ENCODE measurements at places on chromosomes 2 and 18.

DNA sequence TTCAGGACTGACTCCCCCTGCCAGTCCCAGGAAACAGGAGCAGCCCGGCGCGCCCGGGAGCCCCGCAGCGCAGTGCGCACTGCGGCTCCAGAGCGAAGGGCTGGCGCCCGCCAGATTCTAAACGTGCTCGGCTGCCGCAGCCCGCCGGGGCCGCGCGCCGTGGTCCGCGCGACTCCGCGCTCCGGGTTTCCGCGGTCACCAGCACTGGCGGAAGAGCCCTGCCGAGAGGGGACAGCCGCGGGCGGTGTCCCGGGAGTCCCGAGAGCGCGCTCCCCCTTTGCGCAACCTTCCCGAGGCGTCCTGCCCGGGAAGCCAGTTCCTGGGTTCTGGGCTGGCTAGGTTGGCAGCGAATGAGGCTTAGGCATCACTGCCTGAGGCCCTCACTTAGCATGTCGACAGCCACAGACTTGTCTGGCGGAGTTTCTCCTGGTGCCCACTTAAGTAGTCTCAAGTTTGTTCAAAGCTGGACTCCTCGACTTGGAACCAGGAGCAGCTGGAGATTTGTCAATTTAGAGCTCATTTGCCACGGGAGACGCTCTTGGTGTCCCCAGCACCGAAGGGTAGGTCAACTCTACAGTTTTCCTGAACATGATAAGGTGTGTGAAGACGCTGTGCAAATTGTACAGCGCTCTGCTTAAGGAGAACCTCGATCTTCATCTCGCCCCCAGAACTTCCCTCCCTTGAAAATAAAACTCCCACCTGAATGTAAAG, 1.5 kb upstream of the VSNL1 start:
- no peak for DNase-seq

GRCh38 chr2:190216829-190217228, 102.8 kb downstream of the HIBCH start:
- no peak for DNase-seq

GRCh38 chr2:239462191-239462515, 61.3 kb upstream of the HDAC4 start:
- no peak for DNase-seq

DNA sequence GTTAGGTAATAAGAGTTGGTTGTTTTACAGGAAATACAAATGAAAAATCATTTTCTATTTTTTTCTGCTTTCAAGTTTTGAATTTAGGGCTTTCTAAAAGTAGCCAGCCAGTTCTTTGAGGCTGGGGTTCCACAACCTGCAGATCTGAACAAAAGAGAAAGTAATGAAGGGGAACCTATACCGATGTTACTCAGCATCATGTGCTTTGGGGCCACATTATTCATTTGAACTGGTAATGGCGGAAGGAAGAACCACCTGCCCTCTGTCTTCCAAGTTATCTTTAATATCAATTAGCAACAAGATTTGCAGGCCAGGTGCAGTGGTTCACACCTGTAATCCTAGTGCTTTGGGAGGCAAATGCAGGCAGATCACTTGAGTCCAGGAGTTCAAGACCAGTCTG, 12.9 kb upstream of the MRO start:
- DNase-seq: no peak

DNA sequence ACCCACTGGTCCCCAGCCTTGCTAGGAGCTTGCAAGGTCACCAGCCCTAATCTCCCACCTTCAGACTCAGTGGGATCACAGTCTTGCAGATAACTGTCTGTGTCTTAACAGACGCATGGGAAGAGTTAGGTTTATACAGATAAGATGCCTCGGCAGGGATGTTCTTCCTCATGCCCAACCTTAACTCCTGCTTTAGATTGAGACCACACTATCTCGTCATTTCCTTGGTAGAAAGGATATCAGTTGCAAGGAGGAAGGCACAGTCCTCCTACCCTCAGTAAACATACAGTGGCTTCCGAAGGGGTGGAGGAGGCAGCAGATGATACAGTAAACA, 7.2 kb downstream of the NT5DC4 start:
- DNase-seq: no peak

GRCh38 chr2:207481924-207482323, 47.8 kb upstream of the CREB1 start:
- no peak for DNase-seq

GRCh38 chr2:142874293-142874814, 3.1 kb upstream of the KYNU start:
- peak; percentile 91 for DNase-seq

DNA sequence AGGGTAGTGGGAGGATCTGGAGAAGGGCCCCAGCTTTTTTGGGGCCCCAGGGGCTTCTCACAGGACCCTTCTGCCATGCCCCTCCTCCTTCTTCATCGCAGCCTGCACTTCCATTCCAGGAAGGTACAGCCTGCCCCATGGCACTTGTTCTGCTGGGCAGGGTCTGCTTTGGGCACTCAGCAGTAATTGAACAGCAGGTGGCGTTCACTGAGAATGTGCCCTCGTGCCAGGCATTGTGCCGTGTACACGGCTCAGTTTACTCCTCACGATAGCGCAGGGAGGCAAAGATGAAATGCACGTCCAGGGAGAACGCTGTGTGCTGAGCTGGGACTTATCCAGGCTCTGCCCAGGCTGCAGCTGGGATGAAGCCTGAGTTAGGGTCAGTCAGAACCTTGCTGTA, 54.8 kb upstream of the ASB18 start:
- DNase-seq: no peak

DNA sequence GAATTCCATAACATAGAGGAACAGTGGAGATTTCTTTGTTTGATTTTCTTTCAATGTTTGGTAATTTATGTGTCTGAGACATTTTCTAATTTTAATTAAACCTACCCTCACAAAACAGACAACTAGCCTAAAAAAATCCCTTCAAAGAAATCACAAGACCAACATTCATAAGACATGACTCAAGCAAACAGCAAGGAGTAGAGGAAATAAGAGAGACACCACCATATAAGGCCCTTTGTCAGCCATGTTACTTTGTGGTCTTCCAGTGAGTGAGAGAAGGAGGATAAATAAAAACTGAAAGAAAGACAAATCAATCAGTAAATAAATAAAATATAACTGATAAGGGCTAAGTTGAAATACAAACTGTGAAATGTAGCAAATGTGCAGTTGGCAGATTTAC, 830.8 kb upstream of the SLC39A10 start:
- no peak for DNase-seq

Measured in SK-N-MC (cell line).